ENCODE measurements at places on chromosomes 2 and 18. TPM values are rescaled to one million over a fixed set of nuclear protein-coding genes. Genes with fewer than 3 reads are reported as not detected.

Gene CABYR
- total RNA-seq: not detected

Gene CHRND
- not detected for total RNA-seq

Gene SKA1
- not detected for total RNA-seq

Gene APLF
- total RNA-seq: 6.2 TPM

Gene SLC9A4
- total RNA-seq: 120 TPM

DNA sequence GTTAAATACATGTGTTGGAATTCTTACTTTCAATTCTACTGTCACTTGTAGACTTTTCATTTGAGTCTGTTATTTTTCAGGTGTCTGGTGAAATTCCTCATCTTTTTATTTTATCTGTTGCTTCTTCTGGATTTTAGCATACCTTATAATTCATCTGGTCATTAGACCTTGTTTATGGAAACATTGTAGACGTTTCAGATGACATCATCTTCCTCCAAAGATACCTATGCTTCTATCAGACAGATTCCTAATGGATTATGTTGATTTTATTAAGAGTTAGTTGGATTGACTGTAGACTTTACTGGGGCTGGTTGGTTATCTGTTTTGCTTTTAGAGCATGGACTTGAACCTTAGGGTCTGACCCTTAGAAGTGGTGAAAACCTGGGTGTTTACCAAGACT lies 15.3 kb upstream of the MFSD2B start:
- DNase-seq: no peak

DNA sequence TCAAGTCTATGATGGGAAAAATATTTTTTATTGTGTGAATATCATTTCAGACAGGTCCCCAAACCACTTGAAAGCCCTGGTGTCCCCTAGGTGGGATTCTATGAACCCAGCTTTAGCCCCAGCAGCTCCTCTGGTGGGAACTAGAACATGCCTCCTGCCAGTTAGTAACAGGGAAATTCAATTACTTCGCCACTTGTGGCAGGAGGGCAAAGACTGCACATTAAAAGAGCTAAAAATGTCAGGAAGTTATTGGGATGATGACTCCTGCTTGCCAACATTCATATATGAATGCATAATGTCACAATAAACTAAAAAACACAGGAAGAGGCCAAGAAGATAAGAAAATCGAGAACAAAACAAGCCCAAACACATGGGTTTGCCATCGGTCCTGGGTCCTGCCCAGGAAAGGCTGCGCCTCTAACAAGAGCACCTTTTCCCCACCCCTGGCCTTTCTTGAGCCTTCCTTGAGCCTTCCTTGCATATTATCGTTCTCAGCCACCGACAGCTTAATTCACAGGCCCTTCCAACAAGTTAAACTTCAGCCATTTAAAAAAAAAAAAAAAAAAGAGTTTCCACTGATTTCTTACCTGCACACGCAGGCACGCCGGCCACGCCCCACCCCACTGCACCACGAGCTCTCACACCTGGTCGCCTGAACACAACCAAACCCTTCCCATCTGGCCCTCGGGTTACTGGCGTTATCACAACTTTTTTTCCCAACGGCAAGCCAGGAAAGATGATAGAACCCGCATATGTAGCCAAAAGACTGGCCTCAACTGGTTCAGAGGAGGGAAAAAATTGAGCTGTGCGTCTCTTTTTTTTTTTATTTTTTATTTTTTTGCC lies 23.4 kb downstream of the BCL11A start:
- DNase-seq: peak; percentile 85

DNA sequence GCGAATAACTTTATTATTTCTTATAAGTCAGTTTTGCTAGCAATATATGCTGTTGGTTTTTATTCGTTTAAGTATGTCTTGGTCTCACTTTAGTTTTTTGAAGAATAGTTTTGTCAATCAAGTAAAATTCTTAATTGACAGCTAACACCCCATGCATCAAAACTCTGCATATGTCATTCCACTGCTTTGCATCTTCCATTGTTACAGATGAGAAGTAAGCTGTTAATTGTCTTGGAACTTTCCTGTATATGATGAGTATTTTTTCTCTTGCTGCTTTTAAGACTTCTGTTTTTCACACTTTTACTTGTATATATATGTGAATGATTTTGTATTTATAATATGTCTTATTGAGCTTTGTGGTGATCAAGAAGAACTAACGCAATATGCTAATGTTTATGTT lies 1048.4 kb downstream of the CNTNAP5 start:
- no peak for DNase-seq

DNA sequence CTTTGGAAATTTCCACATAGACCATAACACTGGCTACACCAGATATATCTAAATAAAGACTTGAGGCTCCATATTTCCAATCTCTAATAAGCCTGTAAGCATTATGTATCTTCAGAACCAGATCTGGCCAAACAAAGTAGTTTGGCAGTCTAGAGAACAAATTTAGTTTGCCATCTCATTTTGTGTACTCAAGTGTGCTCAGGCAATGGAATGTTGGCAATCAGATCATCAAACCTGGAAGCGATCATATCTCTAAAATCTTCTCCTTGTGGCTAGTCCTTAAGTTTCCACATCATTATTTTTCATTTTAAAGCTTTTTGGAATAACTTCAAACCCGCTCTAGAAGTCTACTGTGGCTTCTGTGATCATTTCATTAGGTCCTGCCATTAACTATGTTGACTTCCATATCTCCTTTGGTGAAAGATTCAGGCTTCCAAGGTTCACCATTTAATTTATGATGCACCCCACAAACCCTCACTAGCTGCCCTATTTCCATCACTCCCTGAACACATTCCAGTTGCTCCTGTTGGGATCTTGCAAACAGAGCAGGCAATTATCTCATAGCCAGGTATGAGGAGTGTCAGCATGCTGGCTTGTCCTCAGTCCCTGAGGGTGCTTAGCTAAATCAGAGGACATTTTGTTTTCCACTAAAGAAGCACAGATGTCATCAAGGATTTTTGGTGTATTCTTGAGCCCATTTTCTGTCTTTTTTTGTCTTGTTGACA lies 46.2 kb downstream of the WDR75 start:
- DNase-seq: no peak

- DNase-seq: no peak
Observed at GRCh38 chr2:202909394-202910192, 1.9 kb downstream of the WDR12 start.

DNA sequence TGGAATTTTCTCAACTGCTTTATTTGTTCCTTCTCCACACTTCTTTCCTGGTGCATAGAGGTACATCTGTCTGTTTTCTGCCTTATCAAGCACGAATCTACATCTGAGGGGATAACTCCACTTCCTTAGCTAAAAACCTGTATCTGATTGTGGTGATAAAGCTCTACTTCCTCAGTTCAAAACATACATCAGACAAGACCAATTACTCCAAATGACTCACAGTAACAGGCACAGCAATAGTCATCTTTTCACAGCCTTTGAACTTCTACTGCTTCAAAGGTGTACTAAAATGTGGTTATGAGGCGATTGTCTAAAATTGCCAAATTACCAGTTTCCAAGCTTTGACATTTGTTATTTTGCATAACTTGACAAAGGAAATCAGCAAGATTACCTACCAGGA lies 803.6 kb upstream of the ZEB2 start:
- peak; percentile 11 for DNase-seq

DNA sequence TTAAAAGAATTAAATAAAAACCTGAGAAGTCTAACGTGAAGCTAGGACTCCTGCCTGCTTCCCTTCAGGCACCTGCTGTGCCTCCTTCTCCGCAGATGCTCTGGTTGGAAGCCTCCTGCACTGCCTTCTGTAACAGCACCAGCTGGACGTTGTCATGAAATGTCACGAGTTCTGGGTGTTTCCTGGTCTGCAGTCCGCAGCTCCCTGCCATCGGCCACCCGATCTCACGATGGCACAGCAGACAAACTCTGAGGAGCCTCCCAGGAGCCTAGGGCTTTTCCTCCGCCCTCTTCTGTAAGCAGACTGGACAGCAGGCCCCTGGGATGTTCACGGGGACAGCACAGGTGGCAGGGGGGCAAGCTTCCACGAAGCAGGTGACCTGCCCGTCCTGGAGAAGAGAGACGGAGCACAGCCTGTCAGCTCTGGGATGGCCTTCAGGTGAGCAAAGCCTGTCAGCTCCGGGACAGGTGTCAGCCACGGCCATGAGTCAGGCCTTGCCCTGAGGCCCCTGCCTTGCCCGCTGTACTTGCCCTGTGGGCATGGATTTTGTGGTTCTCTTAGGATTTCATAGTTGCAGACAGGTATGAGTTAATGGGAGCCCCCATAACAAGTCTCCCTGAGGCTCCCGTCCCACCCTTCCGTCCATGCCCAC lies 110.3 kb downstream of the PXDN start:
- DNase-seq: no peak

DNA sequence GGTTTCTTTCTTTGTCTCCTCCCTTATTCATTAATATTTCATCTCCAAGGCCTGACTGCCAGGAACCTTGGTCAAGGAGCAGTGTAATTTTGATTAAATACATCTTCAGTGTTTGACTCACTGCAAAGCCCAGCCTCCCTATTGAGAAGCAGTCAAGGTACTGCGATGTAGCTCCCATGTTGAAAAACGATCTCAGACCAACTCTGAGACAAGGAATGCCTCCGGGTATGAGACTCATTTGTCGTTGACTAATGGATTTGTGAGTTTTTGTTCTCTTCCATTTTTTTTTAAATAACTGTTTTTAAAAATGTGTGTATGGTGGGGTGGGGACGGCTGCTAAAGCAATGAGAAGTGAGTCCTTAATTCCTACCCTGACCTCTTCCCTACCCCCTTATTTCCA lies 361.6 kb downstream of the SOX11 start:
- DNase-seq: no peak

DNA sequence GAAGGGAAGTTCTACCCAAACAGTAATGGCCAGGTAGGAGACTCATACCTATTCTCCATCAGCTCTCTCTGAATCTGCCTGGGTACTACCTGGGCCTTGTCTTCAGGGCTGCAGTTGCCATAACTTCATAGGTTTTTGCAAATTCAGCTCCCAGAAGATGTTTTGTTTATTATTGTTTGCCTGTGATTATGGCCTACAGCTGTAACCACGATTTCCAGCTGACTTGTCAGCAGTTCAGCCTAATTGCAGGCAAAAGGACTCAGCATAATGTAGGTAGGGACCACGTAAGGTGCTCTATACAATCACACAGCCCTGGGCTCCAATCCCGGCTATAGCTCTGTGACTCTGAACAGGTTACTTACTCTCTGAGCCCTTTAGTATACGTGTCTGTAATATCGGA lies 187.0 kb upstream of the FN1 start:
- no peak for DNase-seq

DNA sequence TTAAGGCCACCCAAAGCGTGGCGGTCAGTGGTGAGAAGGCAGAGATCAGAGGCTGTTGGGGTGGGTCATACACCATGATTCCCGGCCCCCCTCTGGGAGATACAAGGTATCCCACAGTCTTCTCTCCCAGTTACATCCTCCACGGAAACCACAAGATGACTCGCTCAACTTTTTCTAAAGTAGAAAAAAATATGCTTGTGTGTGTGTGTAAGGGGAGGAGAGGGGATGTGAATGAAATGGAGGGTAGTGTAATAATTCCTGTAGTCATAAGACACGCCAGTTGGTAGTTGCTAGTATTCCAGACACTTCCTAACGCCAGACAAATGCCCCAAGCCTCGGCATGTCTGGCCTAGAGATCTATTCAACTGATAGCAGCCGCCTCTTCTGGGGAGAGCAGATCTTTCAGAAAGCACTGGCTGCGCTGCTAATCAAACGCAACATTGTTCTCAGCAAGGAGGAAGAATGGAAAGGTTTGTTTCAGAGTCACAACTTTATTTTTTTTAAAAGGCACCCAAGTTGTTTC lies 143.5 kb downstream of the TGIF1 start:
- no peak for DNase-seq

DNA sequence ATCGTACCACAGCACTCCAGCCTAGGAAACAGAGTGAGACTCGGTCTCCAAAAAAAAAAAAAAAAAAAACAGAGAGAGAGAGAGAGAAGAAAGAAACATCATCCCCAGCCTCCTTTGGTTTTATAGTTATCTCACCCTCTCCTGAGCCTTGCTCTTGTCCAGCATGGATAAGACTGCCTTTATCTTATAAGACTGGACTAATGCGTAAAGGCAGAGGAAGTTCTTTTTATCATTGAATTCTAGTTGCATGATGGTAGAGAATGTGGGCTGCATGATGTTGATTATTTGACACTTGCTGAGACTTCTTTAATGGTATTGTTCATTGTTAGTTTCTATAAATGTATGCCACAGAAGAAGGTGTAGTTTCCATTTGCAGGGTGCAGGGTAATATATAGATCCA lies 124.4 kb downstream of the ZBTB7C start:
- DNase-seq: no peak

DNA sequence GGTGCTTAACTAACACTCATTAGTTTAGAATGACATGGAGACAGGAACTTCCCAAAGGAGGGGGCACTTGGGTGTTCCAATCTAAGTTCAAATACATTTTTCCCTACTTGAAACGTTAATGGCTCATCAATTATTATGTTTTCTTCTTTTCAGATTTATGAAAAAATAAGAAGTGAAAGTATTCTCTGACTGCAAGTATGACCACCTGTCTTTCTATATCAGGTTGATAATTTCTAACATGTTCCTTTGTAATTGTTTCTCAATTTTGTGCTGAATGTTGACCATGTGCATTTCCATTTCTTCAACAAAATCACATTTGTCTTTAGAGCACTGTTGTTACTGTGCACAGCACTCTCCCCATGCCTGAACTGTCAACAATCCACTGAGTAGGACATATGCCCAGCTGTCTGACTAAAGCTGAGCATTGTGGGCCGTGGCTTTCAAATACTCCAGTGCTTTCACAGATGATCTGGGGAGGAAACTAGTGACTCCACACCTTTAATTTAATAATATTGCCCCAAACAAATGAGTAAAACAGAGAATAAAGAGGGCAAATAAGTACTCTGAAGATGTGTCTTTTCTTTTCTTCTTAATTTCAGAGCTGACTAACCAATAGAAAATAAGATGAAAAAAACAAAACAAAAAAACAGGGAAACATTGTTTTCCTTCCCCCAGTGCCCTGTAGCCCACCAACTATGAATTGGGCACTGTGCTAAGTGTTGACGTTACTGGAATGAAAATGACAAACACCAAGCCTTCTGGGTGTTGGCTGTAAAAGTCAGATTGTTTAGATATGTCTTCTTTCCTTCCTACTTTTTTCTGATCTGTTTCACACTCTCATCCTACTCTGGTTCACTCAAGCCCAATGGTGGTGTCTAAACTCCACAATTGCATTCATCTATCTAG lies 16.0 kb downstream of the LANCL1 start:
- DNase-seq: no peak

- no peak for DNase-seq
Observed at GRCh38 chr18:30343090-30343489, 699.5 kb downstream of the DSC3 start.

- peak; percentile 47 for DNase-seq
Observed at GRCh38 chr2:158815658-158816057, 20.5 kb downstream of the DAPL1 start.

Measured in stomach (tissue), 19 donors.